Lung microvascular endothelial cell (primary cell): ENCODE measurements at places on chromosomes 7 and 10. TPM values are rescaled to one million over a fixed set of nuclear protein-coding genes. Genes with fewer than 3 reads are reported as not detected.

DNA sequence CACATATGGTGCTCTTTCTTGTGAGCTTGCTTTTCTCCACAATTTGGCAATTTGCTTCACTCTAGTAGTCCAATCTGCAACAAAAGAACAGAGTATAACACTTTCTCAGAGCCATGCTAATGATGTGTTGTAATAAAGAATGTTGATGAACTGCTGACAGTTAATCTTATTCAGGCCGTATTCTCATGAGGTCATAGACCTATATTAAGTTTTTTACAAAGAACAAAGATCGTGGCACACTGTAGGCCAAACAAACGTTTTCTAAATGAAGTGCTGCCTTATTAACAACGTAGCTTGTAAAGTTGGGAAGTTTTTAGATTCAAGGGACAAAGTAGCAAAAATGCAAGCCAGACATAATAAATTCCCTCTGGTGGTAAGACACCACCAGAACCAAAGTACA is 160.1 kb downstream of the GALNT11 start:
- no peak for DNase-seq

GRCh38 chr7:101108330-101108857 is 18.5 kb upstream of the SERPINE1 start:
- peak; percentile 98 for DNase-seq

GRCh38 chr10:129935102-129935866 is 28.8 kb downstream of the EBF3 start:
- no peak for DNase-seq

DNA sequence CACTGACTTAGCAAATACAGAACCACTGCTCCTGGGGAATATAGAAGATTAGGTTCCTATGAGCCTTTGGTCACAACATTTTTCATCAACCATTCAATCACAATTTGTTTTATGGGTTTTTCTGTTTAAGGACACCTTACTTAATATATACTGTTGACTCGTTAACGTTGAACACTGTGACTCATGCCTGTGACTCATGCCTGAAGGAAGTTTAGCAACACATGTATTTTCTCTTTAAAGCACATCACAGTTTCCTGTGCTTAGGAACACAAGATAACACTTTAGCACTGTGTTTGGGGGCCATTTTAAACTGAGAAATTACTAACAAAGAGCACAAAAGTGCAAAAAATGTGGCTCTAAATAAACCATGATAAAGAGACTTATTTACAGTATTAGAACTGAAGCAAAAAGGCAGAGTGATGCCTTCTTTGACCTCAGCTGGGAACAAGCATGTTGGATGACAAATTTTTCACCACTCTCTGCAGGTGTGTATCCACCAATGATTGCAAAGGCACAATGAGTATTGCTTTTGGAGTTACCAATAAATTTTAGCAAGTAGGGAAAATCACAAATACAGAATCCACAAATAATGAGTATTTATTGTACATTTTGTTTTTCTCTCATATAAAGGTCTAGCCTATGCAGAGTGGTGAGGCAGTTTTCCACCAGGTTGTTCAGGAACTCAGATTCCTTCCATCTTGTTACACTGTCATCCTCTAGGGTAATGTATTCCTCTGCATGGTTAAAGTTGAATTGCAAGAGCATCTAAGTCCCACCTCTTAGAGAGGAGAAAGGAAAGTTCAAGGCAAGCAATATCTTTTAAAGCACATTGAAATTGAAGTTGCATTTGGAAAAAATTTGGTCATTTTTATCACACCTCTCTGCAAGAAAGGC is 7.3 kb downstream of the FGFBP3 start:
- peak; percentile 95 for DNase-seq

ZNF92 gene
- total RNA-seq: 2.8 and 9.3 TPM in 2 replicates

GRCh38 chr7:137454246-137454724 is 110.8 kb upstream of the PTN start:
- DNase-seq: peak; percentile 45

GRCh38 chr10:78911533-78912340 is 157.0 kb upstream of the ZMIZ1 start:
- DNase-seq: no peak

DNA sequence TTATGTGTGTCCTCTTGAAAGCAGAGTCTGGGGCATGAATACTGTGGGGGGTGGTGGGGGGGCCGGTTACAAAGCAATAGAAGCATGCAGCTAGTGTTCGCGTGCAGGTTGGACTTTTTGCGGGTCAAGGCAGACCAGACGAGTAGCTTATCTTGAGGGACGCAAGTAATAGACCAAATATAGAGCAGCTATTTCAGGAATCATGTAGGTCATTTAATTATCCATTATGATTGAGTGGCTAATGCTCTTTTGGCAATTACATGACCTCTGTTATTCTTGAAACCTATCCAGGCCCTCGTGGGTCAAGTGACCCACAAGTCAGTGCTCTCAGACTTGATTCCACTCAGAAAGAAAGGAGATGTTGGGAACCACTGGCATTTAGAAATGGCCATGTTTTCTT is 93.0 kb downstream of the BTRC start:
- DNase-seq: no peak

DNA sequence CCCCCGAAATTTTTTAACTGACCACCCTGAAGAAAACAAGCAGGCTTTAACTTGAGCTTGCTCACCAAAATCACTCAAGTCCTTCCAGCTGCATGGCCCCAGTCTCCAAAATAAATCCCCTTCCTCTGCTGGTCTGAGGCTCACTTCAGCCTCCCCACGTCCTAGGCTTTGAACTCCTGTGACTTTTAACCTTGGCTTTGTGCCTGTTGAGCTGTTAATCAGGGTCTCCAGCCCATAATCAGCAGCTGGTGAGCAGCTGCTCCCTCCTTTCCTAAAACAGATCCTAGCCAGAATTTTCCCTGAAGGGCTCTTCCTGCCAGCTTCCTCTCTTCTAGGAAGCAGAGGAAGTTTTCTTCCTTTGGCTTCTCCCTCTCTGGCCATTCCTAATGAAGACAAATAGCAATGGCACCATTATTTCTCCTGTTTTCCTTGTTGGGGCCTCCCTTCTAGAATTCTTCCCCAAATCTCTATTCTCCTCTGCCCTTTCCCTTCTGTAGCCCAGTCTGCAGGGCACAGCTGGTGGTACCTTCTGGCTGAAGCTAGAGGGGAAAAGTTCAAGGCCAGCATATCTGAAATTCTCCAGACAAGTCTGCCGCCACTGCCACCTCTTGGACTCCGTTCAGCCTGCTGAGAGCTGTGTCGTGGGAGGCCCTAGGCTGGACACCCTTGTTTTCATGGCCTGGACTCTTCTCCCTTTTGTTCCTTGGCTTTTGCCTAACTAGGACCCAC is 152.1 kb downstream of the NOC3L start:
- DNase-seq: no peak

GRCh38 chr10:64732372-64732957 is 1211.3 kb downstream of the REEP3 start:
- DNase-seq: no peak

OGDHL gene
- total RNA-seq: 0.20 and 0.22 TPM in 2 replicates

- no peak for DNase-seq
Measured at GRCh38 chr10:75231672-75232581, 3.8 kb downstream of the COMTD1 start.

- no peak for DNase-seq
Measured at GRCh38 chr10:21972584-21972983, 30.9 kb downstream of the DNAJC1 start.

THSD7A gene
- total RNA-seq: 16.1 and 17.4 TPM in 2 replicates

DNA sequence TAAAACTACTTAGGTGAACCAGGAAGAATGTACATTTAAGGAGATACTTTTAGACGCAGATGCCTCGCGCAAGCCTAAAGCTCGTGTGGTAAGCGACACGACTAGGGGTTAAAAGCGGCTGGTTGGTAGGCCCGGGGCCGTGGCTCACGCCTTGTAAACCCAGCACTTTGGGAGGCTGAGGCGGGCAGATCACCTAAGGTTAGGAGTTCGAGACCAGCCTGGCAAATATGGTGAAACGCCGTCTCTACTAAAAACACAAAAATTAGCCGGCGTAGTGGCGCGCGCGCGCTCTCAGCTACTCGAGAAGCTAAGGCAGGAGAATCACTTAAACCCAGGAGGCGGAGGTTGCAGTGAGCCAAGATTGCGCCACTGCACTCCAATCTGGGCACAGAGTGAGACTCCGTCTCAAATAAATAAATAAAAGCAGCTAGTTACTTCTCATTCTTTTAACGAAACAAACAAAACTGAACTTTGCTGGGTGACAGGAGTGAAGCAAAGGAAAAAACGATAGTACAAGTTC is 879 bp downstream of the NUDT5 start:
- peak; percentile 48 for DNase-seq

DNA sequence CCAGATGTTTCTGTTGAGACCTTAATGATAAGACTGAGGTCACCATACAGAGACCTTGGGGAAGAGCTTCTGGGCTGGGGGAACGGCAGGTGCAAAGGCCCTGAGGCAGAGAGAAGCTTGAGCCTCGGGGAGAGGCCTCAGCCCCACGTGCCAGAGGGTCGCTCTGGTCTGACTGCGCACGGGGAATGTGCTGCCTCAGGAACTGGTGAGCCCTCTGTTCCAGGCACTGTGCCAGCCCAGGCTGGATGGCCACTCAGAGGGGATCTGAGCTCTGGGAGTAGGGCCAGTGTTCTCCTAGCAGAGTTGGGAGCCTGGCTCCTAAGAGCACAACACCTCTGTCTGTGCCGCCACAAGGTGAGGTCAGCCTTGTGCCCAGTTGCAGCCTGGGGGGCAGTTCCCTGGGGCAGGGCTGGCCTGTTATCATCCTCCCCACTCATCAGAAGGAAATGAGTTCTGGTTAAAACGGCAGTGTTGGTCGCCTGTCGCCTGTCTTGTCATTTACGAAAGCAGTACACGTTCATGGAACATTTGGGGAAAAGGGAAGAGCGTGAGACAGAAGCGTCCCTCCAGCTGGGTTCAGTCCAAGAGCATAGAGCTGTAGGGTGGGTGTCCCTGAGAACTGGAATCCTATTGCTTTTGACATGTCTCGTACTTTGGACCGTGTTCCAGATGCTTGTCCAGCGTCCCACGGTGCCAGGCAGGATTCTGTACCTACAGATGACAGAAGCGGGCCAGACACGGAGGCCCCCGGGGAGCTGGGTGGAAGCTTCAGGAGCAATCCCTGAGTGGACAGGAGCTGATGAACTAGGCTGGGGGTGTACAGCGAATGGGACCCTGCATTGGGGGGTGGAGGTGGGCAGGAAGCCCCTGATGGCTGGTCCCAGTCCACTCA is 4.3 kb downstream of the TTYH3 start:
- DNase-seq: no peak

ANK3 gene
- total RNA-seq: under 0.01 and 0.87 TPM in 2 replicates

PON3 gene
- total RNA-seq: under 0.01 TPM in 1 of 2 replicates, not detected in the other
